ENCODE measurements at places on chromosomes 7 and 10.

- no peak for DNase-seq
These were observed 85.7 kb downstream of the GRB10 start for GRCh38 chr7:50696810-50697582.

DNA sequence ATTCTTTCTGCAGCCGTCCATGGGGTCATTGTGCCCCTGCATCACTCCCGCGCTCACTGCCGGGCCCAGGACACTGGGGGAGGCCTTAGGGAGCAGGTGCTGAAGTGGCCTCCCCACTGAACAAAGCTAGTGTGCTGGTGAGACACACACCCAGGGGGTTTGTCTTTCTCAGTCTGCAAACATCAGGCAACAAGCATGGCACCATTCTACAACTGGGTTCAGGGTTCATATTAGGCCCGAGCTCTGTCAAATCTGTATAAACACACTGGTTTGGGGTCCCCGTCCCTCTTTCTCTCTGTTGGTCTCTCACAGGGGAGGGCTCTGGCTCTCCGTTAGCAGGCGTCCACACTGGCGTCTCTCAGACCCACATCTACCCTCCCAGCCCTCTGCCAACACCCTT lies 11.1 kb upstream of the PPP2R2D start:
- no peak for DNase-seq

DNA sequence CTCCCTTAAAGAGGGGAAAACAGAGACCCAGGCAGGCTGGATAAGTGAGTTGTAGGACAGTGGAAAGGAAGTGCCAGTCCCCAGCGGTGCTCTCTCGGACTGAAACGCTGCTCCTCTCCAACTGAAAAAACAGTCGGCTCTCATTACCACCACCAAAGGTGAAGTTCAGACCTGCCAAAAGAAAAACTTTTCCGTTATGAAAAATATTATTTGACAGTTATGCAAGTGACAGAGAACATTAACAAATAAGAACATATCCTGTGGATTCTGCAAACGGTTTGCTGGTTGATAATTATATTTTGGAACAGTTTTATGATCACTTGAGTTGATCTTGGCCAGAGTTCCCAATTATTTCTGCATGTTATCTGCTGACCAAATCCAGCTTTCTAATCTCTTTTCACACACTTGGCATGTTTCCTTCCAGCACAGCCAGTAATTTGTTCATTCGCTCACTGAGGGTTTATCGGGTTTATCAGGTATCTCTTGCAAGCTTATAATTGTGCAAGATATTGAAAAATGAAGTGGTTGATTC lies 82.6 kb downstream of the PTPRE start:
- no peak for DNase-seq

DNA sequence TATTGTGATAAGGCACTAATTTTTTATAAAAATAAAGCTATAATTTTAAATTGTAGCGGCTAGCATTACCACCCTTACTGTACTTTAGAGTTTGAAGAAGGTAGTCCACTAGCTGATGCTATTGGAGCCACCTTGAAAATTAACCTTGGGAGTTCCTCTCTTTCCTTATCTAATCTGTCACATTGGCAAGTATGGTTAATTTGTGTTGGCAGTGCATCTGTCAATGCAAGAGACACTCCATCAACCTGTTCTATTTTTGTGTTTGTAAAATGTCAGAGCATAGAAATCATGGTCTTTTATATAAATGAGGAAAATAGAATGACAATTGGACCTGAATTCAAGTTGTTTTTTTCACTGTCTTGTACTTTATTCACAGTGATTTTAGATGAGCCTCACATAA lies 20.5 kb downstream of the GLCCI1 start:
- DNase-seq = no peak

DNA sequence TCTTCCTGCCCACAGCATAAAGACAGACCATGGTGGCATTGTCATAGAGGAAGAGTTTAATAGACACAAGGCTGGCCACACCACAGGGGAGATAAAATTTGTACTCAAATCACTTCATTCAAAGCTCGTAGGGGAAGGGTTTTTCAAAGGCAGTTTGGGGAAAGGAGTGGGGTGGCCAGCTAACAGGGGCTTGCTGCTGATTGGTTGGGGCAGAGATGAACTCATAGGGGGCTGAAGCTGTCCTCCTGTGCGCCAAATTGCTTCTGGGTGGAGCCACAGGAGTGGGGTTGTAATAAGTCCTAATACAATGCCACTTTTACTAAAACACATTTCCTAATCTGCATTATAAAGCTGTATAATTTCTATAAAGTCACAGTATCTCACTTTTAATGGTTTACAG lies 22.5 kb downstream of the PDZD8 start:
- DNase-seq = no peak

GRCh38 chr10:60706146-60706545 lies 72.1 kb upstream of the CDK1 start:
- no peak for DNase-seq

- DNase-seq = no peak
These were observed 165.2 kb upstream of the TNS3 start for GRCh38 chr7:47747160-47747559.

GRCh38 chr10:21020545-21020944 lies 123.4 kb upstream of the NEBL start:
- DNase-seq = no peak

- no peak for DNase-seq
These were observed 52.9 kb downstream of the ELMO1 start for GRCh38 chr7:37395618-37396259.

DNA sequence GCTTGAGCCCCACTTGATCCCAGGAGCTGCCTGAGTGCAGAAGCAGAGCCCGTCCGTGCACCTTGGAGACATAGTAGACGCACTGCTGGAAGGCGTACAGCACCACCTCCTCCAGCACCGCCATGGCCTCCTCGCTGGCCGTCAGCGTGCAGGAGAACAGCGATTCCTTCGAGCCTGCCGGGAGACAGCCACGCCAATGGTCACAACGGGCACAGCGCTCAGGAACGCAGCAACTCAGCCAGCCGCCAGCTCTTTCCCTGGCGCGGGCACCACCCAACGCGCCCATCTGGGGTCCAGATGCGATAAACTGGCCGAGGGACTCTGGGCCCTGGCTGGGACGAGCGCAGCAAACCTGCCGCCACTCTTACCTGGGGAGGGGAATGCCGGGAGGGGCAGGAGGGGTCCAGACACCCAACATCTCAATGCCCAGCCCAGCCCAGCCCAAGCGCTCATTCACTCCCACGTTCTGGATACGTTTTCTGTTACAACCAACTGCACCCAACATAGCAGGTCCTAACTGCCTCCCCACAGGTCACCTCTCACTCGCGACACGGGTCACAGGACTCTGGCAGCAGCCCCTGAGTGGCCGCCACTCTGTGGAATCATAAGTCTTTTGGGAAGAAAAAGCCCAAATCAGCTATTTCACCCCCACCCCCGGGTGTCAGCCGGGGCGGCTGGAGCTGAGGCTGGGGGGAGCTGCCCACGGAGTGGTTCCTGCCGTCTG lies 41.9 kb downstream of the AP5Z1 start:
- DNase-seq = no peak

DNA sequence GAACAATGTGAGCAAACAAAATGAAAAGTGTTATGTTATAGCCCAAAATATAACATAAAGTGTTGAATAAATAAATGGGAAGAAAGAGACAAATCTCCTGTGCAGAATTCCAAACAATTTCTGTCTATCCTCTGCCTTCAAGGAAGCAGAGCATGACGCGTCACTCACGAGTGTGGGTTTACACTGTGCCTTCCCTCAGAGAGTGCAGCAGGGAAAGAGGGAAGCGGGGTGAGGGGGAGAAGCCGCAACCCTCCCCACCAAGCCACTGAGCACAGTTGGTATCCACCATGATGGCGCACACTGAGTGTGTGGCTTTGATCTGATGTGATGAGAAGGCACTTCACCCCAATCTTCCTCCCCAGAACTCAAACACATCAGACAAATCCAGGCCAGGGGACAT lies 74.8 kb downstream of the PTPRN2 start:
- no peak for DNase-seq

DNA sequence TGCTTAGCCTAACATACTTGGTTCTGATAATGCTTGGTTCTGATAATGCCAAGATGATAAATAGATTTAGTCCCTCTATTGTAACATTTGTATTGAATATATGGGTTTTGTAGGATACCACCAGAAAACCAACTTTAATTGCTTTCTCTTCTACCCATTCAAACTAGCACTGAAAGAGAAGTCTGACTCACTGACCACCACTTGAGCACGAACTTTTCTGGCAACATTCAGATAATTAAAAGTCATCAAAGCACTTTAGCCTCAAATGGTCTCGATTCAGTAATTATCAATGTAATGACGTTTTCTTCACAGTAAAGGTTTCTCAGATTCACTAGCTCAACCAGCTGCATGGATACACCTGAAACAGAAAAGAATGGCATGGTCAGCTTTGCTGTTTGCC lies 63.0 kb downstream of the HDAC9 start:
- DNase-seq = no peak

- no peak for DNase-seq
These were observed 13.3 kb upstream of the RAB18 start for GRCh38 chr10:27490807-27491206.

- no peak for DNase-seq
These were observed 59.9 kb downstream of the SGMS1 start for GRCh38 chr10:50563906-50564305.

DNA sequence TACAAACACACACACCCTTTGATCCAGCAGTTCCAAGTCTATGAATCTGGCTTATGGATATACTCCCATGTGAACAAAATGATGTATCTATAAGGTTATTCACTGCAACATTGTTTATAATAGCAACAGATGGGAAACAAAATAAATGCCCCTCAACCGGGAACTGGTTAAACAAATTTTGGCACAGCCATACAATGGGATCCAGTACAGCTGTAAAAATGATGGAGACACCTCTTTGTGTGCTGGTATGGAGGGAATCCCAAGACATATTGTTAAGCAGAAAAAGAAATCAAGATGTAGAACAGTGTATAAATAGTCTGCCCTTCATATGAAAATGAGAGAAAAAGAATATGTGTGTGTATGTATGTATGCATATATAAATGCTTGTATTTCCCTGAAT lies 155.5 kb downstream of the SNX10 start:
- no peak for DNase-seq

DNA sequence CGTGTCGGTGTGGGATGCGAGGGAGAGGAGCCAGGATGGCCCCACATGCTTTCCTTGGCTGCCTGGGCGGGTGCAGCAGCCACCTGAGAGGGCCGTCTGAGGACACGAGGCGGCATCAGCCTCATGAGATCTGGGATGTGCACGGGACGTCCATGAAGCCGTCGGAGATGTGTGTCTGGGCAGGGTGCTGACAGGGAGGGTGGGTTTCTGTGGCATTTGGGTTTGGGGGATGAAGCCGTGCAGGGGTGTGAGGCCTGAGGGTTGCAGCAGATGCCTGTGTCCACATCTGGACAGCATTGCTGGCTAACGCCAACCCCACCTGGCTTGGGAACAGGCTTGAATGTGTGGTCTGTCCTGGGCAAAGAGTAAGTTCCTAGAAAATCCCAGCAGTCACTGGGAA lies 179.5 kb downstream of the DNAJB6 start:
- DNase-seq = no peak

DNA sequence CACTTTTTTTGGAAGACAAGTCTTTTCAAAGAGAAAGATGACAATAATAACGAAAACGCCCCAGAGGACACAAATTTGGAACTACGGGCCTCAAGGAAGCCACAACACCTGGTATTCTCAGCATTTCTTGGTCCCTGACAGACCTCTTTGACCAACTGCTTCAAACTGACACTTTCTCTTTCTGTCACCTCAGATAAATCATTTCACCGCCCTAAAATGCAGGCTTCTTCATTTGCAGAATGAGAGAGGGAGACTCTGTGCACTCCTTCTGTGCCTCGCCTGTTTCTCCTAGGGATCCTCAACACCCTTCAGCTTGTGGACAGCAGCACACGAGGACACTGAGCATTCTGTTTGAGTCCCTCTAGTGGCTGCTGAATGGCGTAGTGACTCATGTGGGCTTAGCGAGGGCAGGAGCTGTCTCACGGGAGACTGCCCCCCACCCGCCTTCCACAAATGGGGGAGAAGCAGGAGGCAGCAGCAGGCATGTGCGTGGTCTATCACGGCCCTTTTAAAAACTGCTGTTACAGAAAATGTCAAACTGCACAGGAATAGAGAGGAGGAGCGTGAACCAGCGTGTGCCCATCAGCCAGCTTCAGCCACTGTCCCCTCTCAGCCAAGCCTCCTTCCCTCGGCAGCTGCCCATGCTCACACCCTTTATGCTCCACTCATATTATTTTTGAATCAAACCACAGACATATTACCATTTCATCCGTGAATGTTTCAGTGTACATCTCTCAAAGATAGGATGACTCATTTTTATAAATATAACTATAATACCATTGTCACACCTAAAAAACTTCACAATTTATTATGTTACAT lies 41.4 kb downstream of the GSDME start:
- DNase-seq = no peak

- no peak for DNase-seq
These were observed 59.9 kb upstream of the ECHDC3 start for GRCh38 chr10:11682267-11682683.
